ENCODE measurements at places on chromosomes 2 and 18.
A peak's percentile ranks its signal among the peaks of the same experiment; 100 is the strongest.

DNA sequence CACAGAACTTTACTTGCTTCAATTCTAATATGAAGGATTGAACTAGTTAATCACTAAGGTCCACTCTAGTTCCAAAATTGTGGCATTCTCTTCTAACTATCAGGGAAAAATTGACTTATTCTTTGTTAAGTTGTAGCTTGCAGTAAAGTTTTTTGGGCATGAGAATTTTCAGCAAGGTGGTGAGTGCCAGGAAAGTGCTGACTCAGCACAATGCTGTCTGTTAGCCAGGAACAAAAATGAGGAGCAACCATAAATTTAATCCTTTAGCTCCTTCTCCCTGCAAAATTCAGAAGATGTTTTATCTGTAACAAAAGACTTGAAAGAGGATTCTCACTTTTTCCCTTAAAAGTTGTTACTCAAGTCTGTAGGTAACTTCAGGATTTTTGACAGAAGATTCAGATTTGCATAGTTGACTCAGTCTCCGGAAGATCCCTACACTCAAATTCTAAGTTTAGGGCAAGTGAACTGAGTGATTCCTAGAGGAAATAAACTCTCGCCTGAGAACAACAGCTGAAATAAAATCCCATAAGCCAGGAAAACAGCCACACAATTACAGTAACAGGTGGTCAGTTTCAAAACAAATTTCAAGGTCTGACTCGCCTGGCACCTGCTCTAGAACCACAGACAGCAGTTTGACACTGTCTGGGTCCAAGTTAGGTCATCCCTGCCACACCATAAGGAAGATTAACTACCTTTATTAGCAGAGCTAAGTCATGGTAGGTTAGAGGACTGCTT is 20.2 kb upstream of the DARS1 start:
- DNase-seq: no peak

DNA sequence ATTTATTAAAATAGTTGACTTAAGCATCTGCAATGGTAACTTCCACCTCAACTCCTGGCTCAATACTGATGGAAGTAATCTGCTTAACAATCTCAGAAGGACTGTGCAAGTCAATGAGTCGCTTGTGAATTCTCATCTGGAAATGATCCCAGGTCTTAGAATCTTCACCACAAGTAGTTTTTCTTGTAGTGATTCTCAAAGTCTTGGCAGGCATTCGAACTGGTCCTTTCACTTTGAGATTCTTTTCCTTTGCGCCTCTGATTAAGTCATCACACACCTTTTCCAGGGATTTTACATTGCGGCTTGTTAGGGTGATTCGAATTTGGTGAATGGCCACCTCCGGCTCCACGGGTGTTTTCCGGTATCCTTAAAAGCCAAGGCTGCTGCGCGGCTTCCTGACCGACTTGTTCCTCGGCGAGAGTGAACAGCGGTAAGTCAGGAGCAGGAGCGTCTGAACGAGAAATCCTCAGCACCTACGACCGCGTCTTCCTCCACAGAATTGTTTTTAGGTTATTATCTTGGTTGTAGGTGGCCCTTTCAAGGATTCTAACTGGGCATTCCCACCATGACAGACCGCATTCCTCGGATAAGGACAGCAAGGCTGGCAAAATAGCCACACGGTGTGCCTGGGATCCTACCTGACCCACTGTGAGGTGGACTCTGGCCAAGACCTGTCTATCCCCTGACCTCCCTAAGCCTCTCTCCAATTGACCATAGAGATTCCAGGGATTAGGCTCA is 23.8 kb upstream of the SLC20A1 start:
- DNase-seq: no peak

GRCh38 chr2:197184959-197185586 is 125.5 kb downstream of the ANKRD44 start:
- no peak for DNase-seq

GRCh38 chr18:54743605-54743995 is 84.7 kb upstream of the RAB27B start:
- DNase-seq: no peak

- no peak for DNase-seq
These were observed 15.3 kb downstream of the ETAA1 start for GRCh38 chr2:67412424-67412823.

GRCh38 chr18:48798334-48799245 is 152.2 kb downstream of the SMAD7 start:
- DNase-seq: no peak

DNA sequence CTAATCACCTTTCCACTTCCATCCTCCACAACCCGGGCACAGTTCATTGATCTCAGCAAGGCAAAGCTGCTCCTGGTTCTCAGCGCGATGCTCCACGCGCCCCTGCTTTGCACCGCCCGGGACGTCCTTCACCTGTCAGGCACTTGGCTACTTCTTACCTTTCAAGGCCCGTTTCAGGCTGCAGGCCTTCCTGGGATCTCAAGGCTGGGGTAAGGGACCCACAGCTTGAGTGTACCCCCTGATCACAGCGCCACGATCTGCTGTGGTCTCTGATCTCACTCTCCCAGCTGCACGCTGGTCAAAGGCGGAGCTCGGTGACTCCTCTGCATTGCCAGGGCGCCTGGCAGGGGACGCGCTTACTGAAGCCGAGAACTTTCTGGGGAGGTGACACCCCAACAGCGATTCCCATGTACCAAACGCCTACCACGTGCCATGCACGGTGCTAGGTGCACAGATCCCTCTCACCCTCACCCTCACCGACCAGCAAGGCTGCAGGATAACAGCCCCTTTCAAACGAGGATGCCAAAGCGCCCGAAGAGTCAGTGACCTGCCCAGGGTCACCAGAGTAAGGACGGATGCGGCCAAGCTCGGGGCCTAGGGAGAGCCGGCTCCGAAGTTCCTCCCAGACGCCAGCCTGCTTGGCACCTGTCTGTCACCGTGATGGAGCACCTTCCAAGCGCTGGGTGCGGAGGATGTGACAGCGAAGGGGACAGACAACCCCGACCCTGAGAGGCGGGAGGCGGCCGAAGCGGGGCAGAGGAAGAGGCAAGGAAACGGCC is 818 bp downstream of the ITGB1BP1 start:
- peak; percentile 53 for DNase-seq

GRCh38 chr2:9844036-9844483 is 786 bp downstream of the TAF1B start:
- DNase-seq: no peak

DNA sequence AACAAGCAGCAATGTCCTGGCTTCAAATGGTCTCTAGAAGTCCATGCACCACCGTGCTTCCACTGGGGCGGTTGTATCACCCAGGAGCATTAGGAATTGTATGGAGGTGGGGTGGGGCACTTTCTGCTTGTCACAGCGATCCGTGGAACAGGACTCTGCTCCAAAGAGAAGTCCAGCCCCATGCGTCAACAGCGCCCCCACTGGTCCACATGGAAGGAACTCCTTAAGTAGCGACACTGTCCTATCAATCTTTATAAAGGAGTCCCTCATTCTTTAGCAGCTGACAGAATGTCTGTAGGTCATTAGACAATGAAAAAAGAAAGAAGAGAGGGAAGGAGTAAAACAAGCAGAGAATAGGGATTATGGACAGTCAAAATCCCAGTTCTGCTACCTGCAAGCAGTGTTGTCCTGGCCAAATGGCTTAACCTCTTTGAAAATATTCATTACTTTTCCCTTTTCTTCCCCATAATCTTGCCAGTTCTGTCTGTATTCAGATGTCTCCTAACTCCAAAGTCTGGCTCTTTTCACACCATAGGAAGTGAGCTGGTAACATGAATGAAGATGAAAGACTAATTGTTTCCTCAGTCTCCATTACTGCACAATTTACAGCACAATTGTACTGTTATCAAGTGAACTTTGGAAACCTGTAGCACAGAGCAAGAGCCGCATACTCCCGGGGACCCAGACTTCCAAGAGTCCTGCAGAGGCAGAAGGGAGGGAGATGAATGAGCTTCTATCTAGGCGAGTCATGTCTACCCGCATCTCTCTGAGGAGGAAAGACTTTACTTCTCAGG is 9.9 kb downstream of the NFE2L2 start:
- DNase-seq: no peak

- no peak for DNase-seq
These were observed 152.1 kb upstream of the ID2 start for GRCh38 chr2:8529706-8530277.

- no peak for DNase-seq
These were observed 50.1 kb upstream of the IGFBP2 start for GRCh38 chr2:216583147-216583546.

- no peak for DNase-seq
These were observed 35.6 kb downstream of the COPS8 start for GRCh38 chr2:237121321-237121720.

- no peak for DNase-seq
These were observed 65.1 kb downstream of the MAP4K4 start for GRCh38 chr2:101762451-101763171.

DNA sequence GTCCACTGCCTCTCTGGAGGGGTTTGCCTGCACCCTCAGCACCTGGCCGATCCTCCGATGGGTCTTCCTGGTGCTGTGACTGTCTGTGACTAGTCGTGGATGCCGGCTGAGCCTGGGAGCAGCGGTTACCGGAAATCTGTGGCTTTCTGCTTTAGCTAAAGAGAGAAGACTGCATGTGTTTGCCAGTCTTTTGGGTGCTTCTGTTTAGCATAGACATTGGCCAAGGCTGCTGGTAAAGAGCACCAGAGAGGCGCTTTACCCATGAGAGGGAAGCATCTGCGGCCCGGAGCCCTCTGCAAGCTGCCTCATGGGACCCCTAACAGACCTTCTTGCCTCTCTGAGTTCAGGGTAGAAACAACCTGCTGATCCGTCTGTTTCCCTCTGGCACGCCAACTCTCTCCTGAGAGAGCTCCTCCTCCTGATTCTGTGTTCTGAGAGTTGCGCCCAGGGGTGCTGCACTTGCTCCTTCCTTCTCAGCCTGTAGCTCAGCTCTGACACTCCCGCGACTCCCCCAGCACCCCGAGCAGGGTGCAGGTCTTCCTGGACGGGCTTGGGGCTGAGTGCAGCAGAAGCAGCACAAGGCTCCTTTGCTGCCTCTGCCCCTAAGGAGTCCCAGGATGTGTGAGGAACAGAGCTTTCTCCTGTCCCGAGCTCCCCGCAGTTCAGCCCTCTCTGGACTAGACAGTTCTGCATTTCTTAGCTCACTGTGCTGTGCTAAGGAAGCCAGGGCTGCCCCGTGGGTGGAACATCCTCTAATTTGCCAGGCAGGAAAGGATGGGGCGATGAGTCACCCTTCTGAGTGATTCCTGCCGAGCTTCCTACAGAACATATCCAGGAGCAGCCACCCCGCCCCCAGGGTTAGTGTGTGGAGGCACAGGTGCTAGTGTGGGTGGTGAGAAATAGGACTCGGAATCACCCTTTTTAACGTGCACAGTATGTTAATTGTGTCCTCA is 203.2 kb downstream of the SH3RF3 start:
- peak; percentile 10 for DNase-seq

GRCh38 chr2:9707008-9707407 is 76.2 kb upstream of the YWHAQ start:
- DNase-seq: no peak

DNA sequence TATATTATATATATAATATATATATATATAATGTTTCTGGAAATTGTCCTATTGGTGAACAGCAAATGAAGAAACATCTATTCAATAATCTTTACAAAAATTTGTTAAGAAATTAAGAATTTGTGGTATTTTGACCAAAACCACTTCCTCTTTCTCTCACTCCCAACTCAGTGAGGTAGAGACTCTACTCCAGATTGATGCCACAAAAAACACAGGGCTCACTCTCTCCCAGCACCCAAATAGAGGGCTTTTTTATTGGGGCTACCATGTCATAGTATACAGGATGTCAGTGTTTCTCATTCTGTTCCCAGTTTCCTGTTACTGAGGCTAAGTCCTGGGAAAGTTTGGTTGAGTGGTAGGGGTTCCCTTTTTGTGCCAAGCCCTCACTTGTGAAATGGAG is 1155.4 kb downstream of the BCL11A start:
- no peak for DNase-seq

GRCh38 chr2:65390134-65390533 is 42.3 kb downstream of the SPRED2 start:
- DNase-seq: no peak

- peak; percentile 38 for DNase-seq
These were observed 20.5 kb upstream of the ZNF236 start for GRCh38 chr18:76801567-76802505.
